ENCODE measurements at places on chromosomes 3 and 15.

DNA sequence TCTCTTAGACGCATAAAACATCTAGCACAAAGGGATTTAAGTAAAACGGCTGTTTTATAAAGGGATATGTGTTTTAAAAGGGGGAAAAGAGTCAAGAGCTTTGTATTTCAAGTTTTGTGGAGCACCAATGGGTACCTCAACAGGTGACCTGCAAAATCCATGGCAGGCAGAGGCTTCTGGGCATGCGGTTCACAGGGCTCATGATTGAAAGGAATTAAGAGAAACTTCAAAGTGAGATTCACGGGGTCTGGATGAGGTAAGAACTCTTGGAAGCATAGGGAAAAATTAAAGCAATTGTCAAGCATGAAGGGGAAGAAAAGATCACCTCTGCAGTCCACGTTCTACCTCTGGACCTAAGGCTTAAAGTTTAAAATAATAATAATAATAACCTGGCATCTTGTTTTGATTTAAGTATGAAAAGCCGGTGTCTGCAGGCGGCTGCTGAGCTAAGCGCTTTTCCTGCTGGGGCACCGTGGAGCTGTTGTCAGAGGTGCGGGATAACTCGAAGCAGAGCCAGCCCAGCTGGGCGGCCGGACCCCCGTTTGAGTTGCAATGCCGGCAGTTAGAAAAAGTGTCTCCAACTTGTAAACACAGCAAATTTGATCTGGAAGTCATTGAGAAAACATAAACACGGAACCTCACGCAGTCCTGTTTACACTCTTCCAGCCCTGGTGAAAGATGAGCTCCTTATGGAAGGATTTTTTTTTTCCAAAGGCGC, 40.5 kb downstream of the HES1 start:
- no peak for DNase-seq

DNA sequence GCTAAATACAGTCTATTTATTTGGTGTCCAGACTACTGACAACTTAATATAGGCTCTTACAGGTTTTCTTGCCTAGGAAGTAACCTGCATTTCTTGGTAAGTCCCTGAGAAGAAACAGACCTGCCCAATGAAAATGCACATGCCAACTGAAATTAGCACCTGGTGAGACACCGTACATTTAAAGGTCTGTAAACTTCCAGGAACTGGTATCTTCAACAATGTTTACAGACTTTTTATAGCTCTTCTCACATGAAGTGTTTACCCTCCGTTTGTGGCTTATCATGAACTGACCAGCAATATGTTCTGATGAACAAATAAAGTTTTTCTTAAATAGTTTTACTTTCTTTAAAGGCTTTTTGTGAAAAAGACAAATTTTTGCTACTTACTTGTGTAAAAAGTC, 93.3 kb downstream of the PCCB start:
- no peak for DNase-seq

DNA sequence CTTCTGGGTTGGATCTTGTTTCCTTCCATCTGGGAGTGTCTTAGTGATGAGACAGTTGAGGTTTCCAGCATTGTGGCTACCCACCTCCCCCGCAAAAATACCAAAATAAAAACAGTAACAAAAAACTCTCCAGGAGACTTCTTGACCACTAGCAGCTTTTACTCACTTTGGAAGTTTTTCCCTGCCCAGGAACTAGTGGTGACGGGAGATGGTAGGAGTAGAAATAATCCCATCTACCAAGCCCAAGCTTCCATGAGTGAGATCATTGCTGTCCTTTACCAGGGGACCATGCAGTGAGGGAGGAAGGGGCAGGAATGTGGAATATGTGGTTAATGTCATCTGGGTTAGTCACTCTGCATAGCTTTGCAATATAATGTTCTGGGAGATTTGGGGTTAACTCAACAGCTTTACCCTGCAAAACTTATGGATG, 187.7 kb downstream of the ITPR1 start:
- no peak for DNase-seq

- no peak for DNase-seq
Measured at GRCh38 chr15:78424673-78425072, 13.3 kb upstream of the IREB2 start.

GRCh38 chr15:72302955-72303354, 17.0 kb downstream of the CELF6 start:
- DNase-seq = no peak

DNA sequence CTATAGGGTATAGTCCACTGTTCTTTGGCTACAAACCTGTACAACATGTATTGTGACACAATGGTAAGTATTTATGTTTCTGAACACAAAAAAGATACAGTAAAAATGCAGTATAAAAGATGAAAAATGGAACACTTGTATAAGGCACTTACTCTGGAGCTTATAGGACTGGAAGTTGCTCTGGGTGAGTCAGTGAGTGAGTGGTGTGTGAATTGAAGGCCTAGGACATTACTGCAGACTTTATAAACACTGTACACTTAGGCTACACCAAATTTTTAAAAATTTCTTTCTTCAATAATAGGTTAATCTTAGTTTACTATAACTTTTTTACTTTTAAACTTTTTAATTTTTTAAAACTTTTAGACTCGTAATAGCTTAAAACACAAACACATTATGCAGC, 10.5 kb upstream of the PDZRN3 start:
- no peak for DNase-seq

GRCh38 chr15:48190932-48191573, 412 bp upstream of the CTXN2 start:
- DNase-seq = no peak

GRCh38 chr15:74523982-74524381, 17.0 kb upstream of the ARID3B start:
- DNase-seq = no peak

DNA sequence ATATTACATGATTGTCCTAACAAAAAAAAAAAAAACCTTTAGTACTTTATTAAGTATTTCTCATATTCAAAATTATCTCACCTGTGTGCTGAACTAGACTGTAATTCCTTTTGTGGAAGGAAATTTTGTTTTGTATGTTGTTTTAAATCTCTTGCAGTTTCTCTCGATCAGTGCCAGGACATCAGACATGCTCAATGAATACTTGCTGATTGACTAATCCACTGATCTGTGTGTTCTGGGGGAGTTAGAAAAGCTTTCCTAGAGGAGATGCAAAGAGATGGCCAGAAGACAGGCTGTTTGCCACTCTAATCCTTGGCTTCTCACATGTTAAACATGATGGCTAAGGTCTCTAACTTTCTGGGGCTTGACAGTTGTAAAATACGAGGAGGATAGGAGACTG, 233.3 kb upstream of the NR2E3 start:
- DNase-seq = no peak

DNA sequence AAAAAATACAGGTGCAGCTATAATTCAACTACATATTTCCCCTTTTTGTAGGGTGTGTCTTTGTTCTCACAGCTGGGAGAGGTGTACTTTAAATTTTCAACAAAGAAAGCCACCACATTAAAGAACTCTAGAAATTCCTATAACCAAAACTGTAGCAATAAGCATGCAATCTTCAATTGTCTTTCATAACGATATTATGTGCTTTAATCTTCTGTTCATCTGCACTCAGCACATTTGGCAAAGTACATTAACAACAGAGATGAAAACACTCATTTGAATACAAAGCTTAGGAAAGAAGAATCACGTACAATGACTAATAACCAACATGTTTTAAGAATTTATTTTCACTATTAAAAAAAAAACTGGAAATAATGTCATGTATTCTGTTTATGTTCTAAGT, 1025.8 kb downstream of the ROBO1 start:
- DNase-seq = no peak

DNA sequence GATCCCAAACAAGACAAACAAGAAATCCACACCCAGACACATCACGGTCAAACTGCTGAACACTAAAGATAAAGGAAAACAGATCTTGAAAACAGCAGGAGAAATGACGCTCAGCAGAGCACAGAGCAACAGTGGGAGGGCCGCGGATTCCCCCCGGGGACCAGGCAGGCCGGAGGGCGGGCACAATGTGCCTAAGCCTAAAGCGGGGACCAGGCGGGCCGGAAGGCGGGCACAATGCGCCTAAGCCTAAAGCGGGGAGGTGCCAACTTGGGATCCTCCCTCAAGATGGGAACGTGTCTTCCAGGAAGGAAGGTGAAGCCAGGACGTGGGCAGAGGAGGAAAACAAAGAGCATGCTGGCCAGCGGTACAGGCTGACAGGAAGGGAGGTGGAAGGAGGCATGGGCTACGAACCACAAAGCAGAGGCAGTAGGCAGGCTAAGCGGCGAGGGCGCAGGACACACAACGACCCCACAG, 31.1 kb downstream of the CYFIP1 start:
- no peak for DNase-seq

DNA sequence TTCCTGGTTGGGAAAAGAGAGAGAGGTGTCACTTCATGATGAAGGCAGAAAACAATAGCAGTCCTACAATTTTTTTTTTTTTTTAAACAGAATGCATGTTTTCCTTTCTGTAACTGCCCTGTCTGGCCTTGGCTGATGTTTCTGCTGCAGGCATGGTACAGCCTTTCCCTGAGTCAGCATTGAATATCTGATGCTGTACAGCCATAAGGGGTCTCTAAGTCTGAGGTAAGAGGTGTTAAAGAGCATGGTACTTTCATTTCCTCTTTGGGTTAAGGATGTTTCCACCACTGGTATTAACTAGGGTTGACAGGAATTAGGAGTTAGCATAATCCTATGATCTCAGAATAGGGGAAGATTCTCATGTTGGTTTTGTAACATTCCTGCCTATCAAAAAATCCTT, 147.4 kb downstream of the CHST2 start:
- no peak for DNase-seq

- no peak for DNase-seq
Measured at GRCh38 chr3:189625071-189625470, 6.1 kb upstream of the TP63 start.

GRCh38 chr3:11544412-11545181, 99.1 kb downstream of the VGLL4 start:
- DNase-seq = no peak

- no peak for DNase-seq
Measured at GRCh38 chr15:67184208-67184925, 70.1 kb downstream of the AAGAB start.

DNA sequence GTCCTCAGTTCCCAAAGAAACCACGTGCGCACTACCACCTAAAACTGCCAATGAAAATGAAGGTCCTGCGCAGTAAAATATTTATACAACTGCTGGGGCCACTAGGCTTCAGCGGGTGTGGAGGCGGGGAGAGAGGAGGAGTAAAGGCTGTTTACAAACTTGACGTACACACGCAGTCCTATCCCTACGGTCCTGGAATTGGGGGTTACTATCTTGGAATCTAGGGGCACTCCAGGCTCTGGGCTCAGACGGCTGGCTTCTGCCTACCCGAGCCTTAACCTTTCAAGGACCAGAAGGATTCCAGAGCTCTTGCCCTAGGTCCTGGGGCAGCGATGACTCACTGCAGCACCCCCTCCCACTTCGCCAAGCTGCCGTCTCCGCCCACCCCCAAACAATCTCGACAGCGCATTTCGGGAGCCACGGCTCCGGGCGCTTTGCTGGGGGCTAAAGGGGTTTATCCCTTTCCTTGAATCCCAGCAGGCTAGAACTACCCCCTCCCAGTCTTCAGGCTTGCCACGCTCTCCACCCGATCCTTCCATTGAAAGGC, 3.0 kb downstream of the ADAMTS9 start:
- no peak for DNase-seq

DNA sequence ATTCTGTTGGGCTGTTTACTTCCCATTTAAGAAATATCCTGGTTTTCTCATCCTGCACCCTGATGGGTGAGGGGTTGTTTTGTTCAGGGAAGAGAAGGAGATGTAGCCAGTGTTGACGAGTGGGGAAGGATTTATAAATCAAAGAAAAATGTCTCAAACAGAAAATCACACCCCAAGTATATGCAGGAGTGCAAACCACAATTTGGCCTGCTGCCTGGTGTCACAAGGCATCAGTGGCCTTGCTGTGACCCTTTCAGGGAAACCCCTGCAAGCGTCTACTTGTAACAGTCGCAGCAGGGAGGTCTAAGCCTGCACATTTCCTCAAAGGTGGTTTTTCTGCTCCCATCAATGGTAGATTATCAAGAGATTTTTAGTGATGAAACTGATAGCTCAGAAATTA, 132.6 kb upstream of the LRRN1 start:
- DNase-seq = no peak

- DNase-seq = no peak
Measured at GRCh38 chr15:68234060-68234459, 4.5 kb upstream of the CLN6 start.

DNA sequence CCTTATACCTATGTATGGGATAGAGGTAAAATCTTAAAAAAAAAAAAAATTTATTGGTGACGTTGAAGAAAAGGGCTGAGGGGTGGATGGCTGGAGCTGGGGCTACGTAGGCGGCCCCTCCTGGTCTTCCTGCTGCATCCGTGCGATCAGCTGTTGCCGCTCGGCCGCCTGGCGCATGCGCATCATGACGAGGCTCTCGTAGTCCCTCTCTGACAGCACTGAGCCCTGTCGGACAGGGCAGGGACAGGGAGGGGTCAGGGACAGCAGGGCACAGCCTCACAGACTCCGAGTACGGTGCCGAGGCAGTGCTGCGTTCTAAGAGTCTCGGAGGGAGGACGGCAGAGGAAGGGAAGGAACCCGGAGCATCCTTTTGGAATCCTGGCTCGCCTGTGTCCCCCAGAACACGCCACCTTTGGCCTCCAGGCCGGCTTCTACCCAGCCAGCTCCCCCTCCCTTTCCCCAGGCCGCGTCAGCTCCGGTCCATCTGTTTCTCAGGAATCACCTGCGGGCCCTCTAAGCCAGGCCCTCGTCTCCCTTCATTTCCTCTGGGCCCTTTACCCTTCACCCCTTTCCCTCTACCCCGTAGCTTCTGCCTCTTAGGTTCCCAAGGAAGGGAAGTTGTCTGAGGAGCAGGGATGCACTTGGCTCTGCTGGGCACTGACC, 1.8 kb upstream of the C15orf62 start:
- no peak for DNase-seq

- no peak for DNase-seq
Measured at GRCh38 chr15:52114261-52115055, 1.9 kb upstream of the BCL2L10 start.

DNA sequence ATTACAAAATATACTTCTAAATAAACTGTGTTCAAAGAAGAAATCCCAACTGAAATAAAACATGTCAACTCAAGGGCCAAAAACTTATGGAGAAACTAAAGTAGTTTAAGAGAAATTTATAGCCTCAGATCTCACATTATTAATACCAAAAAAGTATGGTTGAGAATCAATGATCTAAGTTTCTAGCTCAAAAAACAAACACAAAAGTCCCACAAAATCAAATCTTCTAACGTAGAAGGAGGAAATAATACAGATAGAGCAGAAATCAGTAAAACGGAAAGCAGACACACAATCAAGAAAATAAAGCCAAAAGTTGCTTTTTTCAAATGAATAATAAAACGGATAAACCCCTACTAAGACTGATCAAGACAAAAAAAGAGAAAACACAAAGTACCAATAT, 2.9 kb downstream of the SUSD5 start:
- DNase-seq = no peak

- DNase-seq = no peak
Measured at GRCh38 chr3:127307112-127307835, 19.4 kb upstream of the PRR20G start.

- DNase-seq = no peak
Measured at GRCh38 chr15:63509955-63510940, 5.9 kb downstream of the USP3 start.

- DNase-seq = no peak
Measured at GRCh38 chr15:72585476-72586058, 68.9 kb upstream of the GOLGA6B start.

GRCh38 chr3:188890572-188891270, 281.1 kb upstream of the TPRG1 start:
- DNase-seq = no peak

GRCh38 chr3:99885851-99886250, 68.2 kb downstream of the CMSS1 start:
- no peak for DNase-seq

GRCh38 chr15:45448066-45448915, 69.9 kb upstream of the GATM start:
- DNase-seq = no peak

GRCh38 chr3:6680119-6680806, 180.7 kb upstream of the GRM7 start:
- DNase-seq = no peak
